ENCODE measurements at places on chromosomes 3 and 15.

- no peaks in the 10 kb centered on the region for H3K27me3 ChIP-seq
- H3K36me3 ChIP-seq = no peaks in the 10 kb centered on the region
- H3K4me3 ChIP-seq = no peak overlapping the region
- no peak for DNase-seq
- no peak overlapping the region for H3K27ac ChIP-seq
These were observed 602.0 kb downstream of the TBL1XR1 start for GRCh38 chr3:176595307-176595706.

- H3K4me3 ChIP-seq = no peak overlapping the region
- no peak for DNase-seq
- peaks cover 2% of the 10 kb centered on the region for H3K4me1 ChIP-seq
- no peaks in the 10 kb centered on the region for H3K27me3 ChIP-seq
- no peaks in the 10 kb centered on the region for H3K36me3 ChIP-seq
These were observed 78.6 kb upstream of the MITF start for GRCh38 chr3:69660631-69661030.

- no peaks in the 10 kb centered on the region for H3K36me3 ChIP-seq
- H3K4me1 ChIP-seq = no peaks in the 10 kb centered on the region
- H3K4me3 ChIP-seq = no peak overlapping the region
- H3K27ac ChIP-seq = no peak overlapping the region
- no peaks in the 10 kb centered on the region for H3K27me3 ChIP-seq
These were observed 220.8 kb upstream of the TPRG1 start for GRCh38 chr3:188950832-188951489.

DNA sequence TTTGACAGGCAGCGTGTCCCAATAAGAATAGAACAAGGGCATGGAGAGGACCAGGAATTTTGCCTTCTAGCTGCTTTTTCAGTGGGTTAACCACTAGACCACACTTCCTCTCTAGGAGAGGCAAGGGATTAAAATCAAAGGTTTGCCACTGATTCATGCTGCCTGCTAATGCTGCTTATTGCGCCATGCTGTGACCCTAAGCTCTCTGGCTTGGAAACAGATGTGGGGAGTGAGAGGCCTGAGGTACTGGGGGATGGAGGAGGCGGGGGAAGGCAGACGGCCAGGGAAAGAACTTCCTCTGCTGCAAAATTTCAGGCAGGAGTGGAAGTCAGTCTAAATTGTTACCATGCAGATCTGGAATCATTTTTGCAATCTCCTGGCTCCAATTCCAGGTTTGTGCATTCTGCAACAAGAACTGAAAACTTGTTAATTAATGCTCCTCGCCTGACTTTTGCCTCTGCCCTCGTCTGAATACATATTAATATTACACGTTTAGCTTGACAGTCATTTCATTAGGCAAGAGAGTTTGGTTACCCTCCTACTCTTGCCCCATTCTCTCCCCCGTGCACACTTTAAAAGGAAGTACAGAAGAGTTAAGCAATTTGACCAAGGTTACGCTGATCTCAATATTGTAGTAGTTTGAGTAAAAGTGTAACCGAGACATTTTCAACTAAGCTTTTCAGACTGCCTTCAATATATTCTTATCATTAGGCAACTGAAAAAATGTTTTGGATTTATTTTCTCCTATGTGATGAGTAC, 121.7 kb upstream of the SPRED1 start:
- peak; percentile 82 for DNase-seq
- H3K4me3 ChIP-seq = no peak overlapping the region
- no peaks in the 10 kb centered on the region for H3K36me3 ChIP-seq
- H3K27ac ChIP-seq = no peak overlapping the region

DNA sequence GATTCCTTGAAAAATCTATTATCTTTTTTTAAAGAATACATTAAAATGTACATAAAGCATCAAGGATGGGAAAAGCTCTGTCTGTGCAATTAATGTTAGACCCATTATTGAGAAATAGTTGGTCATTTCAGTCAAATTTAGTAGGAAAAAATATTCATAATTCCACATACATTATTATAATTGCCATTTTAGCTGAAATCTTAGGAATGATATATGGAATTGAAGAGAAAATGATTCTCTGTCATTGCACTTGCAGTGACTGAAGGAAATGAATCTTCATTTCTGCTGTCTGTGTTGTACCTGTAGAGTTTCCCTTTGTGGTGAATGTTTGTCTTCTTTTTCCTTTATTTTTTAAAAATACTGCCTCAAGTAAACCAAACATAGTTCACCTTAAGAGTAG, 473.9 kb downstream of the C3orf38 start:
- no peaks in the 10 kb centered on the region for H3K36me3 ChIP-seq
- DNase-seq = no peak
- H3K27me3 ChIP-seq = no peaks in the 10 kb centered on the region
- no peak overlapping the region for H3K4me3 ChIP-seq
- no peak overlapping the region for H3K27ac ChIP-seq

- no peak overlapping the region for H3K4me3 ChIP-seq
- H3K4me1 ChIP-seq = peaks cover 24% of the 10 kb centered on the region
- no peaks in the 10 kb centered on the region for H3K36me3 ChIP-seq
- H3K27me3 ChIP-seq = no peaks in the 10 kb centered on the region
These were observed 18.5 kb upstream of the LMCD1 start for GRCh38 chr3:8482960-8483665.

- peaks cover 13% of the 10 kb centered on the region for H3K4me1 ChIP-seq
- no peaks in the 10 kb centered on the region for H3K36me3 ChIP-seq
- no peaks in the 10 kb centered on the region for H3K27me3 ChIP-seq
- H3K27ac ChIP-seq = no peak overlapping the region
- no peak for DNase-seq
These were observed 56.0 kb downstream of the RPLP1 start for GRCh38 chr15:69508659-69509058.

DNA sequence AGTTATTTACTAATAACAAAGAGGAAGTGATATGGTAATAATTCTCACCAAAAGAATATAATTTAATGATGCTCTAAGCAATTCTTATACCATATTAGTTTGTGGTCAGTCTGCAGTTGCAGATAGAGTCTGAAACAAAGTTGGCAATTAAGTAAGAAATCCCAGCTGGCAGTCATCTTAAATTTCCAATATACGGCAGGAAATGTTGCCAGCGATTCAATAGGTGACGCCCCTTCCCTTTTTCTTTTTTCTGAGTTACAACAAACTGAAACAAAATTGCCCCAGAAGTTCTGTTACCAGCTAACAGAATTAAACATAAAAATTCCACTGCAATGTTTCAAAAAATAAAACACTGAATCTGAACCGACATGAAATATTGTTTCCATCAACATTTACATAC, 26.7 kb downstream of the LRRFIP2 start:
- H3K4me1 ChIP-seq = peaks cover 6% of the 10 kb centered on the region
- H3K27ac ChIP-seq = no peak overlapping the region
- no peak overlapping the region for H3K4me3 ChIP-seq
- no peaks in the 10 kb centered on the region for H3K27me3 ChIP-seq
- peaks cover 4% of the 10 kb centered on the region for H3K36me3 ChIP-seq

- no peak overlapping the region for H3K27ac ChIP-seq
- H3K4me1 ChIP-seq = no peaks in the 10 kb centered on the region
- no peak for DNase-seq
- peaks cover 41% of the 10 kb centered on the region for H3K36me3 ChIP-seq
- no peaks in the 10 kb centered on the region for H3K27me3 ChIP-seq
- no peak overlapping the region for H3K4me3 ChIP-seq
These were observed 53.0 kb downstream of the ATP2C1 start for GRCh38 chr3:130946882-130947281.

DNA sequence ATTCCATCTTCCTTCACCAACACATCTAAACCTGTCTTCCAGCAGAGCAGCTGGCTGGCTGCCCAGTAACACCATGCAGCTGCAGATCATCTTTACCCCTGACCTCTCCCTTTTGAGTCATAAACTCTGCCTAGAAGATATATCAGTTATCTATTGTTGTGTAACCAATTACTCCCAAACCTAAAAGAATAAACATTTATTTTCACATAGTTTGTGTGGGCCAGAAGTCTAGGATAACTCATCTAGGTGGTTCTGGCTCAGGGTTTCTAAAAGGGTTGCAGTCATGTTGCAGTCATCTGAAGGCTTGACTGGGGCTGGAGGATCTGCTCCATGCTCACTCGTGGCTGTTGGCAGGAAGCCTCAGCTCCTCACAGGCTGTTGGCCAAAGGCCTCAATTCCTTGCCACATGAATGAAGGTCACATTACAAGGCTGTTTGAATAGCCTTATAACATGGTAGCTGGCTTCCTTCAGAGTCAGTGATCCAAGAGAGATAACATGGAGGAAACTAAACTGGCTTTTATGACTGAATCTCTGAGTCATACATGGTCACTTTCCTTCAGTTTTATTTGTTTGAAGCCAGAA, 92.8 kb downstream of the GOLIM4 start:
- H3K4me3 ChIP-seq = no peak overlapping the region
- no peak overlapping the region for H3K27ac ChIP-seq
- H3K4me1 ChIP-seq = no peaks in the 10 kb centered on the region
- no peaks in the 10 kb centered on the region for H3K36me3 ChIP-seq
- H3K27me3 ChIP-seq = no peaks in the 10 kb centered on the region

GRCh38 chr3:134229038-134229437, 21.6 kb downstream of the RYK start:
- no peaks in the 10 kb centered on the region for H3K36me3 ChIP-seq
- no peak for DNase-seq
- no peak overlapping the region for H3K4me3 ChIP-seq
- H3K27ac ChIP-seq = no peak overlapping the region
- H3K27me3 ChIP-seq = no peaks in the 10 kb centered on the region
- H3K4me1 ChIP-seq = peaks cover 16% of the 10 kb centered on the region

GRCh38 chr3:54042259-54042823, 80.0 kb upstream of the CACNA2D3 start:
- no peaks in the 10 kb centered on the region for H3K4me1 ChIP-seq
- no peak overlapping the region for H3K4me3 ChIP-seq
- DNase-seq = no peak
- H3K27me3 ChIP-seq = no peaks in the 10 kb centered on the region
- no peaks in the 10 kb centered on the region for H3K36me3 ChIP-seq
- no peak overlapping the region for H3K27ac ChIP-seq

DNA sequence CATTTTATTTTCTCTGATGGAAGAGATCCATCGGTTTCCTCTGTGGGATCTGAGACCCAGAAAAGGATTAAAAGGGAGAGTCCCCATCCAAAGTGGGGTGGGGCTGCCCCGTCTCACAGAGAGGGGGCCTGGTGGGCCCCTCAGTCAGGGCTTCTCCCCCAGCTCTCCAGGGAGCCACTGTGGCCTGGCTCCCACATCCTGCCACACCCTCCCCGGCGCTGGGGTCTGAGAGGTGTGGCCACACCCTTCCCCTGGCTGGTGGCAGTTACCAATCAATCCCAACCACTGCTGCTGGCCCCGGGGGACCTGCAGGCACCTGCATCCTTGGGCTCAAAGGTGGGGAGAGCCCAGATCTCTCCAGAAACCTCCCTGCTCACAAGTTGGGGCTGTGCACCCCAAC, 161.8 kb upstream of the IQSEC1 start:
- no peak overlapping the region for H3K27ac ChIP-seq
- peaks cover 14% of the 10 kb centered on the region for H3K27me3 ChIP-seq
- no peak for DNase-seq
- no peak overlapping the region for H3K4me3 ChIP-seq
- no peaks in the 10 kb centered on the region for H3K36me3 ChIP-seq

GRCh38 chr3:69753179-69753775, 14.0 kb downstream of the MITF start:
- H3K27ac ChIP-seq = no peak overlapping the region
- no peaks in the 10 kb centered on the region for H3K4me1 ChIP-seq
- DNase-seq = no peak
- H3K36me3 ChIP-seq = no peaks in the 10 kb centered on the region
- H3K4me3 ChIP-seq = no peak overlapping the region

GRCh38 chr3:99780749-99781148, 36.9 kb upstream of the CMSS1 start:
- H3K4me1 ChIP-seq = peaks cover 28% of the 10 kb centered on the region
- H3K27ac ChIP-seq = no peak overlapping the region
- H3K36me3 ChIP-seq = no peaks in the 10 kb centered on the region

GRCh38 chr3:187567021-187567420, 103.2 kb downstream of the SST start:
- H3K27me3 ChIP-seq = no peaks in the 10 kb centered on the region
- no peak overlapping the region for H3K27ac ChIP-seq
- H3K4me1 ChIP-seq = no peaks in the 10 kb centered on the region
- H3K4me3 ChIP-seq = no peak overlapping the region
- H3K36me3 ChIP-seq = no peaks in the 10 kb centered on the region

GRCh38 chr15:35218215-35218614, 133.1 kb upstream of the NANOGP8 start:
- no peak overlapping the region for H3K27ac ChIP-seq
- H3K4me3 ChIP-seq = no peak overlapping the region
- no peaks in the 10 kb centered on the region for H3K4me1 ChIP-seq
- H3K36me3 ChIP-seq = no peaks in the 10 kb centered on the region
- no peaks in the 10 kb centered on the region for H3K27me3 ChIP-seq

DNA sequence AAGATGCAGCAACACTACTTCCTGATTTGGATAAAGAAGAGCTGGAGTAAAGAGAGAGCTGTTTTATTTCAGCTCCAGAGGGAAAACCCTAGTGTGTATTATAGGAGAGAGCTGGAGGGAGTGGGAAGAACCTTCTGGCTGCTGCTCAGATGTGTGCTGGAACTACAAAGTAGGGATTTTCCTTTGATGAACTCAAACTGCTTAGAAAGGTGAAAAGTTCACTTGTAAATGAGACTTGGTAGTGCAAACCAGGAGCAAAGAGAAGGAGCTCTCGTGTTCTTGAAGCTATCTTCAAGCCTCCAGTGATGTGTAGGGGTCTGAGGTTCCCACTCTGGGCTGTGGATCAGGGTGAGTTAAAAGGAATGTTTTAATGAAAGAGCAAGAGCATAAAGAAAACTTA, 110.4 kb downstream of the EDEM1 start:
- no peaks in the 10 kb centered on the region for H3K4me1 ChIP-seq
- no peaks in the 10 kb centered on the region for H3K27me3 ChIP-seq
- no peak overlapping the region for H3K27ac ChIP-seq
- no peak for DNase-seq
- H3K36me3 ChIP-seq = no peaks in the 10 kb centered on the region
- H3K4me3 ChIP-seq = no peak overlapping the region

DNA sequence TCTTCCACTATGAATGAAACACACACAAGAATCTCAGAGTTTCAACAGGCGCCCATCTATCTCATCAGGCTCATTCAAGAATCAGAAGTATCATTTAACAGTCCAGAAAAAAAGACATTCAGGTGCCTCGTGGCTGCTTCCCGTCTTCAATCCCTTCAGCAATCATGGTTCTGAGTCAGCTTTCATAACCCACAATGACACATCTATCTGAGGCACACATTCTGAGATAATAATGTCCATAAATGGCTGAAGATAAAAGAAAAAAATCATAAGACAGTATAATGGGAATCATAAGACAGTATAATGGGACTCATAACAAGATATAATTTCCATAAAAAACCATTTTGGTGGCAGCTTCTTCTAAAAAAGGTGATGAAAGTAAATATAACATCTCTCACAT, 52.4 kb downstream of the TNIK start:
- no peak overlapping the region for H3K4me3 ChIP-seq
- no peak overlapping the region for H3K27ac ChIP-seq
- no peaks in the 10 kb centered on the region for H3K27me3 ChIP-seq
- no peaks in the 10 kb centered on the region for H3K36me3 ChIP-seq
- no peak for DNase-seq
